ENCODE measurements at places on chromosomes 11 and 22. TPM values are rescaled to one million over a fixed set of nuclear protein-coding genes. Genes with fewer than 3 reads are reported as not detected.

Gene VSIG10L2
- total RNA-seq: not detected

- H3K27me3 ChIP-seq: no peaks in the 10 kb centered on the region
- H3K4me3 ChIP-seq: no peak overlapping the region
- peaks cover 1% of the 10 kb centered on the region for H3K36me3 ChIP-seq
- H3K27ac ChIP-seq: no peak overlapping the region
- H3K4me1 ChIP-seq: no peaks in the 10 kb centered on the region
Measured at GRCh38 chr11:64787526-64788320, 9.4 kb upstream of the SF1 start.

- H3K27ac ChIP-seq: no peak overlapping the region
- H3K4me1 ChIP-seq: no peaks in the 10 kb centered on the region
- DNase-seq: peak; percentile 87
- H3K36me3 ChIP-seq: no peaks in the 10 kb centered on the region
- peaks cover 30% of the 10 kb centered on the region for H3K27me3 ChIP-seq
- no peak overlapping the region for H3K4me3 ChIP-seq
Measured at GRCh38 chr11:134532131-134532920, 120.3 kb upstream of the B3GAT1 start.

DNA sequence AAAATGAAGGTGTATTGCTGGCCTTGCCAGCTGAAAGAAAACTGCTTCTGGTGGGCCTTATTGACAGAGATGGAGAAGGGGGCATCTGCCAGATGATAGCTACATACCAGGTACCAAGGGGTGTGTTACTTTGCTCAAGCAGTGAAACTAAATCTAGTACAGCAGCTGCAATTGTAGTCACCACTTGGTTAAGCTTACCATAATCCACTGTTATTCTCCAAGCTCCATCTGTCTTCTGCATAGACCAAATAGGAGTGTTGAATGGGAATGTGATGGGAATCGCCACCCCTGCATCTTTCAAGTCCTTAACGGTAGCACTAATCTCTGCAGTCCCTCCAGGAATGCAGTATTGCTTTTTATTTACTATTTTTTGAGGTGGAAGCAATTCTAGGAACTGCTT lies 45.8 kb upstream of the LIN7C start:
- no peak overlapping the region for H3K4me3 ChIP-seq
- no peak for DNase-seq
- no peaks in the 10 kb centered on the region for H3K27me3 ChIP-seq
- H3K36me3 ChIP-seq: no peaks in the 10 kb centered on the region
- H3K27ac ChIP-seq: no peak overlapping the region

GRCh38 chr22:37097346-37097745 lies 12.2 kb downstream of the TMPRSS6 start:
- peaks cover 5% of the 10 kb centered on the region for H3K36me3 ChIP-seq
- H3K27me3 ChIP-seq: peaks cover 53% of the 10 kb centered on the region
- no peak for DNase-seq

DNA sequence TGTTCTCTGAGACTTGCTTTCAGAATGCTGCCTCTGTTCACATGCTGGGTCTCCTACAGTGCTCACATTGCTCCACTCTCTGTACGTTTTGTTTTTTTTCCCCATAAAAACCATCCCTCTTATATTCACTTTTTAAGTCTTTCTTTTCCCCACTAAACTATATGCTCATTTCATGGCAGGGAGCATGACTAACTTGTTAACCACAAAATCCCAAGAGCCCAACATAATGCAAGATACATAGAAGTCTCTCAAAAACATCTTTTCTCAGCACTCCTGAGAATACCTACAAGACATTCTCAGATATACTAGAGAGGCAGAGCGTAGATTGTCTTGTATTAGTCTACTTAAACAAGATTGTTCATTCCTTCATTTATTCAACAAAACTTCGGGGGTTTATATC lies 73.3 kb downstream of the FAM76B start:
- no peak for DNase-seq
- peak overlapping the region; percentile 71 for H3K27ac ChIP-seq
- H3K36me3 ChIP-seq: no peaks in the 10 kb centered on the region
- H3K27me3 ChIP-seq: no peaks in the 10 kb centered on the region

Gene MS4A15
- not detected for total RNA-seq

DNA sequence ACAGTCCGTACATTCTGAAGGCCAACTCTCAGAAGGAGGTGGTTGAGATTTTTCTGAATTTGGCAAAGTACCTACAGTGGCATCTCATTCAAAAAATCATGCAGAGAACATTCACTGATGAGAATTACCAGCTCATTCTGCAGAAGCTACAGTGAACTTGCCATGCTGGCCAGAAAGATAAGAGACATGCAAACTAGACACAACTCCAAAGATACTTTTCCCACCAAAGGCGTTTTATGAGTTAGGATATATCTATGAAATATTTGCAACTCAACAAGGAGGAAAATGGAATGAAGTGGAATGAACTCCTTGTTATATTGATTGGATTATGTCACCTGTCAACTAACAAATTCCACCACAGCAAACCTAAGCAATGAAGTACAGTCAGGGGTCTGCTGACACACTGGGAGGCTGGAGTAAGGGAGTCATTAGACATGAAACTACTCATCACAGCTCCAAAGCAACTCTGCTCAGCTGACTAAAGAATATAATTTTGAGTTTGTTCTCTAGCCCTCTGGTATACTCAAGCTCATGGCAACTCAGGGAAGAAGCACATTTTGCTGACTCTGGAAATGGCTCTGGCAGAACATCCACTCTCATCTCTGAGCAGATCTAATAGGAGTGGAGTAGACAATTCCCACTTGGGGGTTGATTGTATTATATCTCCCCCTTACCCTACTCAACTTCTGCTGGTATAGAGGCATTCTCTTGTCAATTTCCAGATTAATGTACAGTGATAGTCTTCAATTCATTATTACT lies 22.9 kb downstream of the MAML2 start:
- no peak overlapping the region for H3K4me3 ChIP-seq
- H3K36me3 ChIP-seq: peaks cover 4% of the 10 kb centered on the region
- H3K4me1 ChIP-seq: peaks cover 93% of the 10 kb centered on the region
- no peaks in the 10 kb centered on the region for H3K27me3 ChIP-seq
- DNase-seq: no peak

DNA sequence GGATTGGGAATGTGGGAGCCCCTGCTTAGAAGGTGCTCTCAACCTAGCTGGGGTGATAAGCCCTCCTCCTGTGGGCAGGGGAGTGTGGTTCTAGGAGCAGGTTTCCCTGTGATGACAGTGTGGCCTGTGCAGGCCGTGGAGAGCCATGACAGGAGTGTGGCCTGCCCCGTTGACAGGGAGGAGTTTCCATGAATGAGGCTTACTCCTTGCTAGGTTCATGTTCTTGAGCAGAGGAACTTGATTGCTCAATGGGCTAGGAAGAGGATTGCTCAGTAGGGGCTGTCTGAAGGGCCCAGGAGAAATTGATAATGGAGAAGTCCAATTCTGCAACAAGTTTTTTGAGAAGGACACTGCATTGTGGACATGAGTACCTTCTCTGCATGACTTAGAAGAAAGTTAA lies 92.0 kb downstream of the PPP6R3 start:
- H3K27ac ChIP-seq: no peak overlapping the region
- no peaks in the 10 kb centered on the region for H3K27me3 ChIP-seq
- H3K4me1 ChIP-seq: peaks cover 22% of the 10 kb centered on the region

DNA sequence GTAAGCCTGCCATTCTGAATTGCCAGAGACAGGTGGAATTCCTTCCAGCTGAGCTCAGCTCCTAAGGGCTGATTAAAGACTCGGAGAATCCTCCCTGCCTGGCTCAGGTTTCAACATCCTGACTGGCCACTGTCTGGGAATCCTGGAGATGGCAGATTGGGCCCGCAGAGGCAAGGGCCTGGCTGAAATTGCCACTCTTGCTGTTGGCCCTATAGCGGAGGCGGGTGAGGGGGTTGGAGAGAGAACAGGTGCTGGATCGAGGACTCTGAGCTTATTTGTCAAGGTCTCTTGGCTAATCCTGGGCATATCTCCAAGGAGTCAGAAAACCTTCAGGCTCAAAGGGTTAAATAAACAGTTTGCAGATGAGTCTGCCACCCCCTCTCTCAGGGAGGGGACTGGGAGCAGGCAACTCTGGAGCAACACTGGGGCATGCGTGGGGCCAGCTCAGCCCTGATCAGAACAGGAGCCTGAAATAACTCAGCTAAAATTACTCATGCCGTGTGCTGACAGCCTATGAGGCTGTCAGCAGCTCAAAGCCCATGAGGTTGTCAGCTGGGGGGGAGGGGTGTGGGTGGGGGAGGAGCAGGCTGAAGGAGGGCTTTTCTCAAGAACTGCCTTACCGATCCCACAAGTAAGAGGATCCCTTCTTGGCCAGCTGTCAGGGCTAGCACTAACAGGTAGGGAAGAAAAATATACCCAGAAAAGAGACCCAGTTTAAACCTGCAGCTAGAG lies 14.7 kb upstream of the MFRP start:
- no peaks in the 10 kb centered on the region for H3K27me3 ChIP-seq
- DNase-seq: no peak
- peak overlapping the region; percentile 91 for H3K27ac ChIP-seq
- peaks cover 8% of the 10 kb centered on the region for H3K36me3 ChIP-seq

- peak overlapping the region; percentile 92 for H3K27ac ChIP-seq
- H3K4me1 ChIP-seq: peaks cover 11% of the 10 kb centered on the region
- peak overlapping the region; percentile 5 for H3K4me3 ChIP-seq
- no peak for DNase-seq
Measured at GRCh38 chr22:32622744-32623110, 148.1 kb downstream of the FBXO7 start.

DNA sequence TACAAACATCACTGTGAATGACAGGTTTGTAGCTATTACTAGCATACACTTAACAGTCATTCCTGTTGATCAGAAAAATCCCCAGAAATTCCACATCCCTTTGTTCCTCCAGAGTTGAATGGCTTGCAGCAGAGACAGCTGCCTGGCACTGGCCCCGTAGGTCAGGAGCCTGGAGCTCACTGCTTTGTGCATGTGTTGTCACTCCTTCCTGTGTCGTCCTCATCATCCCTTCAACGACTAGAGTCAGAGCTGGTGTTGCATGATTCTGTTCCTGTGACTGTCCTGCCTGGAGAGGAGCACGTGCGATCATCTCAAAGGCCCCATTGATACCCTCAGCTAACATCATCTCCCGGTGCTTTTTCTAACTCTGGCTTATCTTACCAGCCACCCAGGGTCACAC lies 58.3 kb downstream of the LDLRAD3 start:
- no peak for DNase-seq
- H3K4me1 ChIP-seq: peaks cover under 1% of the 10 kb centered on the region
- H3K4me3 ChIP-seq: no peak overlapping the region
- H3K27ac ChIP-seq: peak overlapping the region; percentile 42

GRCh38 chr22:26992556-26992955 lies 335.2 kb downstream of the MIAT start:
- H3K4me1 ChIP-seq: no peaks in the 10 kb centered on the region
- no peak for DNase-seq
- H3K27me3 ChIP-seq: no peaks in the 10 kb centered on the region
- no peaks in the 10 kb centered on the region for H3K36me3 ChIP-seq

DNA sequence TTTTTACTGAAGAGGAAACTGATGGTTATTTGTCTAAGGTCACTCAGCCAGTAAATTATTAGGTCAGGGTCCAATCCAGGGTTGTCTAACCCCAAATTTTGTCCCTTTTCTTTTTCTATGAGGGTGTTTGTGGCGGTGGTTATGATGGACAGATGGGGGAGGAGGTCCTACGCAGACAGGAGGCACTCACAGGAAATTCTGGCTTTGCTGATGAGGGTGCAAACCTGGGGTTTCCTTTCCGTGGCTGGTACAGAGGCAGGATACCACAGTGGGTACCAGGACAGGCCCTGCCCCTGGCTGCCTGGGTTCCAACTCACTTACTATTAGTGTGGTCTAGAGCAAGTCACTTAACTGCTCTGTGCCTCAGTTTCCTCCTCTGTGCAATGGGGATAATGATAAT lies 91.0 kb downstream of the RRM1 start:
- no peak for DNase-seq
- H3K27ac ChIP-seq: no peak overlapping the region
- no peaks in the 10 kb centered on the region for H3K36me3 ChIP-seq

DNA sequence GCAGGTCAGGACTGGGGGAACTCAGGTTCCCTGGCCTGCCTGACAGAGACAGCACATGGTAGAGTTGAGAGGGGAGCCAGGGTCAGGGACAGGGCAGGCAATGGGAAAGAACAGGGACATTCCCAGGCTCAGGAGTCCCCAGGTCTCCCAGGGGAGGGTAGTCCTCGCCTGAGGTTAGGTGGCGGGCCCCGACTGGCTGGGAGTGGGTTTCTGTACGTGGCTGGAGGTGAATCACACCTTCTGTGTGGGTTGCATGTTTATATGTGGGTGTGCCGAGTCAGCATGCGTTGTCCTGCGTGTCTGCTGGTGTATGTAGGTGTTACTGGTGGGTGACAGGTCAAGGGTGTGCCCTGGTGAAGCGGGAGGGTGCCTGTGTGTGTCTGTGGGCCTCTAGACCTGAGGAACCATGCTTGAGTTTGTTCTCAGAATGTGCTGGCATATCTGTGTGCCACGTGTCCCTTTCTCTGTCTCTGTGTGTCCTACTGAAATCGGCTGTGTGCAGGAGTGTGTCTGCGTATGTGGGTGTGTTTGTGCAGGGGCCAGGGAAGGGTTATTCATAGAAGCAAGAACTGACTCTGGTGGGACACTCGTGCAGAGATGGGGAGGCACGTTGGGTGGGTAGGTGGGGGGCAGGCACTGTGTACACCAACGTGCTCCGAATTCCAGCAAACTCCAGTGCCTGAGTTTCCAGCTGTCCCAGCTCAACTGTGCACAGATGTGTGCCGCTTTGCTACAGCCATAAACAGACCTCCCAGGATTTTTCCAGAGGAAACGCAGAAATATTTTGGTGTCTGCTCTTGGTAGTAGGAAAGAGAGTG lies 23.8 kb upstream of the OAF start:
- peaks cover 18% of the 10 kb centered on the region for H3K27me3 ChIP-seq
- H3K4me1 ChIP-seq: peaks cover 20% of the 10 kb centered on the region
- DNase-seq: peak; percentile 55

Gene C11orf16
- total RNA-seq: not detected

Gene OR6A2
- total RNA-seq: 0.19 TPM

DNA sequence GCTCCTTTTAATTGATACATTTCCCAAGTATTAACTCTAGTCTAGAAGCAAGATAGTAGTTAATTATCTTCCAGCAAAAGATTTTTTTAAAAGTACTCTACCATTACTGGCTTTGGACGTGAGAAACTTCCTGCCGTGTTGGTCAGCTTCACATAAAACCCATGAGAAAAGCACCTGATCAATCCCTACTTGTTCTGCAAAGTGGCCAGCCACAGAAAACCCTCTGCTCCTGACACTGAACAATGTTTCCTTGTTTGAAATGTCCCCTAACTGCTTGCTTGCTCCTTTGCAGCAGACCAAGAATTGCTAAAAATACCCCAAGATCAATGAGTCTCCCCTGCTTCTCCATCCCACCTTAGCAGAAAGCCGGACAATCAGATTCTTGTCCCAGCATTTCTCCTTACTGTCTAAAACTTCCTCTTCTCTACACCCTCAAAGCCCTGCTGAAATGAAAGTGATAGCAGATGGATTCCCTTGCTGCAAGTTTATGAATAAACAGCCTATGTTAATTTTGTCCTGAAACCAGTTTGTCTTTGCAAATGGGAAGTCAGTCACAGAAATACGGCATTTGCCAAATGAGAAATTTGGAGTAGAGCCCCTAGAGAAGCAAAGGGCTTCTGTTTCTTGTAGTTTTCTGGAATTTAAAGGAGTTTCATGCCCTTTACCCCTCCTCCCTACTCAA lies 207.1 kb upstream of the ARHGAP20 start:
- no peak for DNase-seq
- H3K36me3 ChIP-seq: no peaks in the 10 kb centered on the region
- H3K4me1 ChIP-seq: peaks cover 8% of the 10 kb centered on the region
- no peak overlapping the region for H3K4me3 ChIP-seq
- H3K27ac ChIP-seq: no peak overlapping the region

Data from chondrocyte (in vitro differentiated cells).